A549 treated with dexamethasone at 1 μM for 4 hours (cell line): ENCODE measurements at places on chromosomes 16 and 17. TPM values are rescaled to one million over a fixed set of nuclear protein-coding genes. Genes with fewer than 3 reads are reported as not detected.

The GRB7 gene
- total RNA-seq: 3.5 to 5.7 TPM (median 4.8 TPM) in 5 replicates

The SYNRG gene
- total RNA-seq: 12.1 to 17.9 TPM (median 15.5 TPM) in 5 replicates

The KRTAP1-5 gene
- total RNA-seq: not detected in 5 replicates

The PDIA2 gene
- 0.17 to 0.37 TPM (median 0.30 TPM) in 5 replicates for total RNA-seq

The CACNG3 gene
- not detected in 5 replicates for total RNA-seq

The NPIPA5 gene
- total RNA-seq: 3.8 to 5.0 TPM (median 4.6 TPM) in 4 of 5 replicates, not detected in the other
